Esophagus squamous epithelium (tissue), 5 donors: ENCODE measurements at places on chromosomes 3 and 15.

DNA sequence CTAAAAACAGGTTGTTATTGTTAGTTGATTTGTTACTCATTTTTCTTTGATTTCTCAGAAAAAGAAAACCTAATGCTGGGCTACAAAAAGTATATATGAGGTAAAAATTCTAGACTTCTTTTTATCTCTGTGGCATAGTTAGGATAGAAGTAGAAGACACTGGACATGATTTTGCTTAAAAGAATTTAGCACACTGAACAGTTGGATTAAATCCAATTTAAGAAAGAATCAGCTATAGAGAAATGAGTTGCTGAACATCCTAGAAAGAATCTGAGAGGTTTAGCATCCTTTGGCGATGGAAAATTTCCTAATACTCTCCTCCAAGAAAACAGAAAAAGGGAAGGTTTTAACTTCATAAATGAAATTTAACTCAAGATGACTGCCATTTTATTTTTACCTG lies 259.7 kb downstream of the TBL1XR1 start:
- no peak for DNase-seq

- no peak for DNase-seq
These were observed 29.1 kb upstream of the PDZRN3 start for GRCh38 chr3:73653877-73654276.

GRCh38 chr3:196181127-196181546 lies 30.1 kb downstream of the ZDHHC19 start:
- no peak for DNase-seq

DNA sequence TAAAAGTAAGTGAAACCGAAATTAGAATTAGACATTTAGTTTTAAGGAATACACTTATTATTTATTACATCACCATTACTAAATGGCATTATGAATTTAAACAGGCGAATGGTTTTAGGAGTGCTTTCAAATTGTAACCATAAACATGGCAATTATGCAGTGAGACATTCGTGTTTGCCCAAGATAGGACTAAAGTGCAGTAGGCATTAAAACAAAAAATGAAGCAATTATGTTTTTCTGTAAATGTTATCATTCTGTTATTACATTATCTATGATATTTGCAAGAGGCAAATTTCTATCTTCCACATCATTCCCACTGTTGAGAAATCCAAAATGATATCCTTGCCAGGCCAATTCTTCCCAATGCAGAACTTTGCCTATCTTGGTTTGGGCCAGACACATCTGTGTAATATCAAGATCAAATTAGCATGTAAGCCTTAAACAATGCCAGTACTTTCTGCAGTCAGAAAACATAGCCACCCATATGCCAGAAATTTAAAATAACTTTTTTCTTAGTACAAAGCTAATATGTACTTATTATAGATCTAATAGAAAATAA lies 156.9 kb downstream of the ATP8B4 start:
- no peak for DNase-seq

- DNase-seq = no peak
These were observed 145.5 kb downstream of the ATP10A start for GRCh38 chr15:25717457-25718168.

GRCh38 chr15:43329217-43329959 lies 985 bp downstream of the LCMT2 start:
- DNase-seq = no peak

DNA sequence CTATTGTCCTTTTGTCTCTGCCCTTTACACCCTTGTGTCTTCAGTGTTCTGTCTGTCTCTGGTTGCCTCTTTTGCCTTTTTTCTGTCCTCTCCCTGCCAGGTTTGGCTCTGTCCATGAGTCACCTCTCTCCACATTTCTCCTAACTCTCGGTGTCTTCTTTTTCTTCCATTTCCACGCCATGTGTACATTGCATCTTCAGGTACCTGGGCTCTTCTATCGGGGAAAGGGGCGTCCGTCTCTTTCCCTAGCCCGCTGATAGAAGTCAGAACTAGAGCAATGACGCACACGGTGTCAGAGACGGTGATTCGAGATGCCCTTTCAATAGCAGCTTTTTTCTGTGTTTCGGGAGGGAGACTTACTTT lies 641 bp downstream of the OPA1 start:
- no peak for DNase-seq

- DNase-seq = no peak
These were observed 9.3 kb downstream of the USP3 start for GRCh38 chr15:63513728-63514127.

GRCh38 chr15:67138891-67139855 lies 73.8 kb downstream of the SMAD3 start:
- DNase-seq = no peak

DNA sequence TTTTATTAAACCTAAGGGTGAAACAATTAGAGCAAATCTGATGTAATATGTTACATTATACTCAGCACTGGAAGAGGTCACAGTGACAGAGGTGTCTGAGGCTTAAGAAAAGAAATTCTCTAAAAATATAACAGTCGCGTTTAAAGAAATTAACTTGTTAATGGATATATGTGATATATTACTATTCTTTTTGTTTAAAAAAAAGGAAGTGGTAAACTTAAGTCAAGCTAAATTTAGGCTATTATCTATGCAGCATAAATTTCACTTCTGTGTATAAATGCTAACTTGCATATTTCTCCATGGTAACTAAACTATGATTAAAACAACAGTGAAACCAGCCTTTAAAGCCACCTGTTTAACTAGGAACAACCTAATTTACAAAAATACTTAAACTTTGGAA lies 191.3 kb downstream of the FOXP1 start:
- DNase-seq = no peak

DNA sequence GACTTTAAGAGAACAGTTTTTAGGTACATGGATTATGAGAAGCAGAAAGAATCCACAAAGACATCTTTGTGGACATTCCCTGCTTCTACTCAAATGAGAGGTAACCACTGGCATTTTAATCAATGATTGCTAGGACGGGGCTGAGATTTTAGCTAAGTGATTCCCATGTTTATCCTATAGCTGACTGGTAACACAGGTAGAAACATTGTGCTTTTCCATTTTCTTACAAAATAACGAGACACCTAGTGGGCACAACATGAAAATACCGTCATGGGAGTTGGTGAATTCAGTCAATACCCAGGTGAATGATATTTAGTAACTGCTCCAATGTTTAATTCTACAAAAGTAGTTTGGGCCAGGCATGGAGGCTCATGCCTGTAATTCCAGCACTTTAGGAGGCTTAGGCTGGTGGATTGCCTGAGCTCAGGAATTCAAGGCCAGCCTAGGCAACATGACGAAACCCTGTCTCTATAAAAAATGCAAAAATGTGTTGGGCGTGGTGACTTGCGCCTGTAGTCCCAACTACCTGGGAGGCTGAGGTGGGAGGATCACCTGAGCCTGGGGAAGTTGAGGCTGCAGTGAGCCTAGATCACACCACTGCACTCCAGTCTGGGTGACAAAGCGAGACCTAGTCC lies 37.2 kb upstream of the DENND4A start:
- no peak for DNase-seq

- DNase-seq = no peak
These were observed 20.9 kb downstream of the SPPL2A start for GRCh38 chr15:50744601-50745000.

- no peak for DNase-seq
These were observed 82.9 kb downstream of the CLDN1 start for GRCh38 chr3:190239325-190239724.

DNA sequence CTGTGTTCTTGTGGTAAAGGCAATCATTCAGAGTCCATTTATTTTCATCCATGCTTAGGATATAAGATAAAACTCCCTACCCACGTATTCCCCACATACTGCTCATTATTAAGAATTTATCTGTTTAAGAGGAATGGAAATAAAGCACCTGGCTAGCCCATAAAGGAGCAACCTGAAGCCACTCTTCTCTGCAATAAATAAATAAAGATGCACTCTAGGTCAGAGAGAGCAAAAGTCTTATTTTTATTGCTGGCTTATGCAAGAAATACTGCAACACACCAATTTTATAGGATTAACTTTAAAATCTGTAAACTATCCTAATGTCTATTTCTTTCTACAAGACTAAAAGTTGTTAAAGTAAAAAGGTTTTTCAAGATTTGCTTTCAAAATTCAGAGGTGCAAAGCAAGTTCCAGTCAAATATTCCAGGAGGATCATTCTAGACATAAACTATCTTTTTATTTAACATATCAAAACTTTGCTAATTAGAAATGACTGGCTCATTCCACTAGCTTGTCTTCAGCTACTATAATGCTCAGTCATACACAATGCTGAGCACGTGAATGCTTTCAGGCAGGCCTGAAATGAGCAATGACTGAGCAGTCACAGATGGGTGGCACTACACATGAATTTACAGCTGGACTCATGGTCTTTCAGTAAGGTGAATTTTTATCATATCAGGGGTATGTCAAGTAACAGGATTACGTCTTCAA lies 7.1 kb downstream of the TJP1 start:
- DNase-seq = no peak

DNA sequence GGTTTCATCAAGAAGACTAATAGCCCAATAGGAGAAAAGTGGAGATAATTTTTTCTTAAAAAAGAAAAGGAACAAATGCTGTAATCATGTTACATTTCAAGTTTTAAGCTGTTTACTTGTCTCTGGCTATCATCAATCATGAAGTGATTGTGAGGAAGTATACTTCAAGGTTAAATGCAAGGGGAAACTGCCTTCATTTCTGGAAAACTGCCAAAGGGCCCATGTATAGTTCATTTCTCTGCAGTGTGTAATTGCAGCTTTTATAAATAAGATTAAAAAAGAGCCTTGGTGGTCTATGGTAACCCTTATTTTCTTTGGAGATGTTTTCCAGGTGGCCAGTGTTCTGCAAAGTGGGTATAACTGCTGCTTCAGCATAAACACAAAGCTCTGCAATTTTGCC lies 101.9 kb downstream of the GRM7 start:
- no peak for DNase-seq

- no peak for DNase-seq
These were observed 53.9 kb downstream of the ROPN1B start for GRCh38 chr3:126022741-126023359.

- no peak for DNase-seq
These were observed 407.7 kb upstream of the C2CD4B start for GRCh38 chr15:62572797-62573196.

DNA sequence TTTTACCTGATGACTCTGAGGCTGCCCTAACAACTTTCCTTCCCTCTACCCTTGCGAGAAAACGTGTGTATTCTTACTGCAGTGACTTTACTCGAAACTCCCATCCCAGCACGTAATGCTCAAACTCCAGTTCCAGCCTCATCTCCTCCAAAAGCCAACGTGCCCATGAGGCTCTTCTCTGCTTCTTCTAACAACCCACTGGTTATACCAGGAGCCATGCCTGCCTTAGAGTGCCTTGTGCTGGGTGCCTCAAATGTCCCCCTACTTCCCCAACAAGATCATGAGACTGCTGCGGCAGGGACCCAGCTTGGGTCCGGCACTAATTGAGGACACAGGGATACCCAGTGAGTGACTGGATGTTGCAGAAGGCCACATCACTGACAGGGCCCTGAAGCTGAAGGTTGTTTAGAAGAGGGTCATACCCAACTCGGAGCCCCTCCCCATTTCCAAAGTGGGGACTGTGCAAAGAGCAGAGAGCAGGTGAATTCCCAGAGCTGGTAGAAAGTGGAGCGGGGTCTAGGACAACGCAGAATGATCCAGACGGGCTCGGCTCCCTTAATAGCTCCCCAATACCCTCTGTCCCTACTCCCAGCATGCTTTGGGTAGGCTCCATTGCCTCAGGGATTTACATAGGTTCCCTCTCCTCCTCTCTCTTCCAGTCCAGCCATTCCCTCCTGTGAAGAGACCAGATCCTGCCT lies 71.4 kb downstream of the BDH1 start:
- DNase-seq = no peak

GRCh38 chr3:79604681-79605080 lies 163.1 kb downstream of the ROBO1 start:
- no peak for DNase-seq

DNA sequence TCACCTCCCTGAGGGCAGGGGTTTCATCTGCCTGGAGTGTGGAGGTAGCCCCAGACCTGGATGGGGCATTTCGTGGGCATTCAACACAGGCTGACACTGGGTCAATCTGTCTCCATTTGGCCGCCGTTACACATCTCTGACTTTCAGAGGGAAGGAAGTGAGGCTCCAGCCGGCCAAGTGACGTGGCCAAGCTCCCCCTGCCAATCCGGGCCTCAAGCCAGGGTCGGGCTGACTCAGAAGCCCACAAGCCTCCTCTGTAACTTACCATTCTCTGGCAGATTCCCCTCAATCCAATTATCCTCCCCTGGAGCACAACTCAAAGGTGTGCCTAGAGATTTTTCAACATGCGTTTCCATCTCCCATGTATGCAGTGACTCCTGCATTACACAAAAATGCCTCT lies 227.6 kb downstream of the KLF13 start:
- DNase-seq = no peak

GRCh38 chr3:136351351-136351750 lies 101.2 kb downstream of the PCCB start:
- DNase-seq = no peak

GRCh38 chr15:89863918-89864317 lies 29.9 kb downstream of the AP3S2 start:
- DNase-seq = no peak

- DNase-seq = no peak
These were observed 24.7 kb downstream of the TRIM71 start for GRCh38 chr3:32842531-32842931.

GRCh38 chr3:114498539-114499370 lies 204.9 kb downstream of the TIGIT start:
- no peak for DNase-seq

DNA sequence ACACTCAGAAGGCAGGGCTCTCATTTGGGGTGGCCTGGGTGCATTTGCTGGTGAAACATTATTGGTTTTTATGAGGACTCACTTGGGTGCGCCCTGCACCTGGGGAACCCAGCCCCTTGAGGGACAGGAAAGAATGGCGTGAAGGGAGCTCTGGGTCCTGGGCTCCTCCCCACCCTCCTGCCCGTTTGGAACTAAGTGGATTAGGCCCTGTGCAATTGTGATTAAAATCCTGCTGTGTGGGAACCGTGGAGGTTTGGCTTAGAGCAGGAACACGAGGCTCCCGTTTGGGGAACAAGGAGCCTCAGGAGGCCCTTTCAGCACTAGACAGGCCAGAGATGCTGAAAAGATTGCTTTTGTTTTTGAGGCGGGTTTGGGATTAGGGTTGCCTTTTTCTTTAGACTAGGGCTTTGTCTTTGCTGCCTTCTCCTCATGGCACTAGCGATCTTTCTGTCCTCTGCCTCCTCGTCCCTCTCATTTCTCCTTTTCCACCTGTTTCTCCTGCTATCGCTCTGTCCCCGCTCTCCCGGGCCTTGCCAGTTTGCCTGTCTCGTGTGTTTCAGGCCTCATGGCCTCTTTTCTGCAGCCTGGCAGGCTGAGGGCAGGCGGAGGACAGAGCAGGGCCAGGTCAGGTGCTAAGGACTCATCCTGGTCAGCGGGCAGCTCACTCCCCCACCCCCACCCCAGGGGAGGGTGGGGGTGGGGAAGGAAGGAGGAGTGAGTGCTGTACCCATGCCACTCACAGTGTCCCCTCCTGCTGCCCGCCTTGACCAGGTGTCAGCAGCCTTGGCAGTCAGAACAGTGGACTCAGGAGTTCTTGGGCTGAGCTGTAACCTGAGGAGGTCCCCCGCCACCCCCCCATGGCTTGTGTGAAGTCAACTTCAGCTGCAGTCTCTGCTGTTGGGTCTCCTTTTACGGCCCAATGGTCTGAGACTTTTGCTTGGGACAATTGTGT lies 8.6 kb downstream of the MAPKAPK3 start:
- no peak for DNase-seq

GRCh38 chr3:40120806-40121205 lies 188.7 kb upstream of the EIF1B start:
- DNase-seq = no peak

- DNase-seq = no peak
These were observed 49.9 kb upstream of the ADCY5 start for GRCh38 chr3:123498761-123499160.

GRCh38 chr3:194308601-194309449 lies 42.3 kb downstream of the CPN2 start:
- DNase-seq = no peak

GRCh38 chr3:37957539-37957936 lies 33.0 kb upstream of the VILL start:
- DNase-seq = no peak
